ENCODE measurements at places on chromosomes 1 and 21. TPM values are rescaled to one million over a fixed set of nuclear protein-coding genes. Genes with fewer than 3 reads are reported as not detected.

The SLC6A17 gene
- polyA plus RNA-seq, result 0.04 TPM

The KCNQ4 gene
- polyA plus RNA-seq, result 1.5 TPM

The LCA5L gene
- 4.0 TPM for polyA plus RNA-seq

The SLAMF7 gene
- 0.77 TPM for polyA plus RNA-seq

The IL6R gene
- 4.5 TPM for polyA plus RNA-seq

The ORC1 gene
- polyA plus RNA-seq, result 5.3 TPM

The SLC22A15 gene
- polyA plus RNA-seq, result 4.1 TPM

The OPRD1 gene
- 0.18 TPM for polyA plus RNA-seq

The CGN gene
- polyA plus RNA-seq, result 32.8 TPM

The IGSF9 gene
- polyA plus RNA-seq, result 14.5 TPM

The ZNF648 gene
- 0.08 TPM for polyA plus RNA-seq

The FCMR gene
- polyA plus RNA-seq, result 2.4 TPM
